Neural progenitor cell (in vitro differentiated cells): ENCODE measurements at places on chromosomes 6 and 20.
A peak's percentile ranks its signal among the peaks of the same experiment; 100 is the strongest.

- DNase-seq, result no peak
Observed at GRCh38 chr6:144049386-144049785, 41.3 kb upstream of the PLAGL1 start.

DNA sequence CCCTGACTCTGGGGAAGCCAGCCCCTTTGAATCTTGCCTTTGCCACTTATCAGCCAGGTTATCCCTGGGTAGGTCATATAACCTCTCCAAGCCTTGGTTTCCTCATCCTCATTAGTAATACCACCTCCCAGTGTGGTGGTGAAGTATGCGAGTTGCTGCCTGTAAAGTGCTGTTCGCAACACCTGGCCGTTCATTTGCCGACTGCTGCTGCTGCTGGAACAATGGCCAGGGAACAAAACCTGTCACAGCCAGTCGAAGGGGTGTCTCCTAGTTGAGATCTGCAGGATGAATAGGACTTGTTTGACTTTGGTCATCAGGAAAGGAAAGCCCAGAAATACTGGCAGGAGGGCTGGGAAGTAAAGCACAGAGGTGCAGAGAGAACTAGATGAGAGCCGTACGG, 6.1 kb downstream of the MANBAL start:
- DNase-seq, result peak; percentile 63

DNA sequence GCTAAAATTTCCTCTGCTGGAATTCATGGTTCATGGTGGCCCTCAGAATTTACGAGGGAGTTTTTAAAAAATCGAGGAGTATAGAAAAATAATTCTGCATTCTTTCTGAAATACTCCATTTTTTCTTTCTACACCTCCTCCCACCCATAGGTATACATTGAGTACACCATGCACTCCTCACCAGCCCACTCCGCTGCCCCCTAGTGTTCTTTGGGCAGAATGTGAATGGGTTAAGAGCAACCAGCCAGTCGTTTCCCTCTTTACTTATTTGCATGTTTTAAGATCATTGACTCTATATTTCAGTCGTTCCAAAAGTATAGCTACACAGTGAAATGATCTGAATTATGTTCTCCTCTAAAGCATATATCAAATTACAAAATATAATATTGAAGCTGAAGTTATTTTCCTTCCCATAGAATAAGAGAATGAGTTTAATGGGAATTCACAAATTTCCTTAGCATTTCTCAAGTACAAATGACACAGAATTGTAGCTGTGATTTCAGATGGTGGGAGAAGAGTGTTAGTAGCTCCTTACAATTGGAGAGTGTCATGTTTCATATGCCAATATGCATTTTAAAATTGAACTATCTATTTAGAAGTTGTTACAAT, 977.7 kb upstream of the SLC35B3 start:
- DNase-seq, result peak; percentile 48

- peak; percentile 84 for DNase-seq
Observed at GRCh38 chr6:132400883-132401617, at the start of gene MOXD1. MOXD1 (minus strand) TSS chr6:132401475; CDS start chr6:132401426, 49 bp downstream.
